ENCODE measurements at places on chromosomes 7 and 10.

GRCh38 chr10:59954296-59954695 is 47.9 kb upstream of the CCDC6 start:
- no peak for DNase-seq

DNA sequence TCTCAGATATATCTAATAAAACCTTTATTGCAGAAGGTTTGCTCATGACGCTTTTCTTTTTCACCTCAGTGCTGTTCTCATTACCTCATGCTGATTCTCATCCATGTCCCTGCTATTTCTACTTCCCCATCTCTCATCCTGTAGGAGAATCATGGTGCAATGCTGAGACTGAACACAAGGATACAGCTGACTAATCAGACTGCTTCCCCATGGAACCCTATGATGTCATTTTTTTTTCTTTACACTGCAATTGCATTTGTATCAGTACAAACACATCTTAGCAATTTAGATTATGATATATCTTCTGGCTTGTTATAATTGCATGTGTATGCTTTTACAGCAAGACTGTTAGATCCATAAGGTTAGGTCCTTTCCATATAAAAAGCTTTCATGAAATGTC is 93.7 kb downstream of the SEMA3A start:
- DNase-seq: no peak

DNA sequence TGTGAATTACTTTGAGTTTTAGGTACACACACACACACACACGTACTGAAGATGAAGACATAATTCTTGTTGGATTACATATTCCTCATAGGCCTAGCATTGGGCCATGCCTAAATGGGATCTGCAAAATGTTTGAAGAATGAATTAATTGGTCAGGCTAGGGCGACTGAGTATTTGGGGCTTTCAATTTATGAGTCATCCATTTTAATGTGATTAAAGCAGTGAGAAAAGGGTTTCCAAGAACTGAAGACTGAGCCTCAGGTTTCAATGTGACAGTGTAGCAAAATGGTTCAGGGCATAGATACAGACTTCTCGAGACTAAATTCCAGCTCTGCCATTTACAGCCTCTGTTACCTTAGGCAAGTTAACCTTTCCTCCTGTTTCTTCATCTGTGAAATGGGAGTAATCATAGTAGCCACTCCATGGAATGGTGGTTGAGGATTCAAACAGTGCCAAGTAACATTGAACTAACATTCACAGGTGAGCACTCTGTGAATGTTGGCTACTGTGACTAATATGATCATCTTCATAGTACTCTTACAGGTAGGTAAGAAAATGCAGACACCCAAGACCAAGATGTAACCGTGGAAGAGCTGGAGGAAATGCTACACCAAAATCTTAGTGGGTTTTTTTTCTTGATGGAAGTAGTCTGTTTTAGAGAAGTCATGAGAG is 7.6 kb downstream of the BPGM start:
- DNase-seq: no peak

- DNase-seq: no peak
Measured at GRCh38 chr10:60820093-60820754, 41.9 kb downstream of the CDK1 start.

GRCh38 chr10:97047083-97047736 is 138.5 kb downstream of the SLIT1 start:
- DNase-seq: no peak

DNA sequence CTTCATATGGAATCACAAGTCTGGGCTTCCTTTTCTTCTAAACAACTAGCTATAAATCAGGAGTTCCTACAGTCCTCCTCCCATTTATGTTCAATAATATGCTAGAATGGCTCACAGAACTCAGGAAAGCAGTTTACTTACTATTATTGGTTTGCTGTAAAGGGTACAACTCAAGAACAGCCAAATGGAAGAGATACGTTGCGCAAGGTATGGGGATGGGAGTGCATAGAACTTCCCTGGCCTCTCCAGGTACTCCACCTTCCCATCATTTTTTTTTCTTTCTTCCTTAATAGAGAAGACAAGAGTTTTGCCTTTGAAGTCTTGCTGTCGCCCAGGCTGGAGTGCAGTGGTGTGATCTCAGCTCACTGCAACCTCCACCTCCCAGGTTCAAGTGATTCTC is 27.1 kb upstream of the SEMA4G start:
- no peak for DNase-seq

DNA sequence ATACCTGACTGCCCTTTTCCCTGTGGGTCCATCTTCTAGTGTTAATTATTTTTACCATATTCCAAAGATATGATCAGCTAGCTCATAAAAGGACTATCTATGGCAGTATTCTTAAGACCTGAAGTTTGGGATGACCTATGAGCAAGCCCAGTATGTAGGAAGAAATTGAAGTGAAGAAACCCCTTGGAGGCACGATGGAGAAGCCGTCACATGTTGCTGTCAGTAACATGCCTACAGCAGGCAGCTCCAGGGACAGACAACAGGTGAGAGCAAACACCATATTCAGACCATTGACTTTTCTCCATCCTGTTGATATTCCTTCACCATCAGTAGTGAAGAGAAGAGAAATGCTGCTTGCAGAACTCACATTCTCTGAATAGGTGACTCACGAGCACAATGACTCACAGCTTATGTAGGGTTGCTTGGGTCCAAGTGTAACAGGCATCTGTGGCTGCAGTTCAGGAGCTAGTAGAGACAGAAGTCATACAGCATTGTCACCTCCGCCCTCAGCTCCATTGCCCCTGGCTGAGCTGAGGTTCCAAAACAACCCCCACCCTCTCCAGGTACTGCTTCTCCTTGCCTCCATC is 8.4 kb upstream of the LYZL2 start:
- DNase-seq: no peak

DNA sequence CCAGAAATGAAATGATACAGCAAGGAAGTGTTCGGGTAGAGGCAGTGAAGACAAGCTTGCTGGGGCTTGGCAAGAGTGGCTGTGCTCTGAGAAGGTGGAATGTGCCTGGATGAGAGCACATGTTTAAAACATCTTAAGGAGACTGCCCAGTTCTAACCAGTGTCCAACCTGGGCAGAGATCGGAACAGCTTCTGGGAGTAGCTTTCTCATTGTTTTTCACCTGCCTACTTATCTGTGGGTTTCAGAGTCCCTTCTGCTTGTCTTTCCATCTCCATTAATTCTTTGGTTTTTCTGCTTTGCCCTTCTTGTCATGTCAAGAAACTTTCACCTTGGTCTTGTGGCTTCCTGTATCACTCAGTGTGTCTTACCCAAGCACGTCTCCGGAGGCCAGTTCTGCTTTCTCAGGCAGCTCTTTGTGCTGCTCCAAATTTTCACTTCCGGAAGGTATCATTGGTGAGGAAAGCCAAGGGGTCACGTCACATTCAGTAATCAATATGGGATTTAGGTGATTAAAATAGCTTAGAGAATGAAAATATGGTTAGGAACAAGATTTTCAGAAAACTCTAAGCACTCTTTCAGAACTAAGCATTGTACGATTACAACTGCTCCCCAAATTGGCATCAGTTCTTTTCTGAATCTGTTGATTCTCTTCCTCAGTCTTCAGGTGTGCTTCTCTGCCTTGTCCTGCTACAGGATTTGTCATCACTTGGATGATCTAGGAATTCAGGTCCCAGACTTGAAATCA is 5.5 kb upstream of the LAMB4 start:
- no peak for DNase-seq

DNA sequence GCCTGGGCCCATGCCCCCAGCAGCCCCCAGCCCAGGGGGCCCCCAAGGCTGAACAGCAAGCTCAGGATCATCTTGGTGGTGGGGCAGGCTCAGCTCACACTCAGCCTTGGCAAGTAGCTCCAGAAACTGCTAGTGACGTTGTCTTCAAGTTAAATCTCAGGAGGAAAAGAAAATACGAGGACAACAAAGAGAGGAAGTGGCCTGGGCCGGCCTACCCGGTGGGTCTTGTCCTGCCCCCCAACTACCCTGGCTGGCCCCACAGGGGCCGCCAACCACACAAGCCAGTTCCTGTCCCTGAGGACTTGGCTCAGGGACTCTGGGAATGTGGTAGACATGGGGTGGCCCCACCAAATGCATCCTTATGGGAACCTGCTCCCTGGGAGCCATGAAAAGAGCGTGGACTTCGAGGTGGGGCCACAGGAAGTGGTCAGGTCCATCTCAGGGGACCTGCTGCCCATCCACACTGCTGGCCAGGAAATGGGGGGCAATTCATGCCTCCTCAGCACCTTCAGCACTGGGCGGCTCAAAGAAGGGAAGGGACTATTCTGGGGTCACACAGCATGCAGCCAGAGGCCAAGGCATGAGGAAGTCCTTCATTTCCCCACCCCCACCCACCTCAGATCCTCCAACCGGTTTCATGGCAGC is at the start of gene MMRN2:
MMRN2 (minus strand) TSS at position 145 of the 645 bp plus-strand sequence; CDS start at position 71, 74 bp downstream.
- DNase-seq: no peak

GRCh38 chr7:144629011-144629410 is 206.8 kb downstream of the TPK1 start:
- DNase-seq: no peak

- DNase-seq: no peak
Measured at GRCh38 chr7:84450772-84451171, 256.2 kb upstream of the SEMA3A start.

GRCh38 chr10:14697281-14697680 is 77.4 kb downstream of the FAM107B start:
- no peak for DNase-seq

DNA sequence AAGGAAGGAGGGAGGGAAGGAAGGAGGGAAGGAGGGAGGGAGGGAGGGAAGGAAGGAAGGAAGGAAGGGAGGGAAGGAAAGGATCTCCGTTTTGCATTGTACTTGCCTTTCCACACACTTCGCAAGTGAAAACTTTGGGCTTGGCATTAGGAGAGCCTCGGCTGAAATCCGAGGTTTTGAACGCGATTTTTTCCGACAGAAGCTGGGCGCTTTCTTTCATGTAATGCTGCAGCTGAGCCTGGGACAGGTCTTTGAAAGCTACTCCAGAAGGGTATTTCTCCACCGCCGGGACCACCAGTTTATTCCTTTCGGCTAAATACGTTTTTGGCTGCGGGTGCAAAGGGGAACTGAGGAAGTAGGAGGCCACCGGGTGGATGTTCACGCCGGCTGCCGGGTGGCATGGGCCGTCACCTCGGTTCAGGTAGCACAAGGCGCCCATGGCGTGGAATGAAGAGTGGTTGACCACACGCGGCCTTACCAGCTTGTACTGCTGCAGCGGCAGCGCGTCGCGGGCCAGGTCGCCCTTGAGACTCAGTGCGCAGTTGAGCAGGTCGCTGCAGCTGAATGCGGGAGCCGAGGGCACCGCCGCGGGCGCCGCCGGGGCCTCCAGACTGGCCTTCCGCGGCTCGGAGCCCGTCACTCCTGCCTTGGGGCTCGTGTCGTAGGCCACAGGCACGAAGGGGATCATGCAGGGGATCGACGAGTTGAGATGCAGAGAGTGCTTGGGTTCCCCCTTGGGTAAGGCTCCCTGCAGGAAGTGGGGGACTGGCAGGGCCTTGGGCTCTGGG is 825 bp downstream of the FEZF1 start:
- DNase-seq: no peak

DNA sequence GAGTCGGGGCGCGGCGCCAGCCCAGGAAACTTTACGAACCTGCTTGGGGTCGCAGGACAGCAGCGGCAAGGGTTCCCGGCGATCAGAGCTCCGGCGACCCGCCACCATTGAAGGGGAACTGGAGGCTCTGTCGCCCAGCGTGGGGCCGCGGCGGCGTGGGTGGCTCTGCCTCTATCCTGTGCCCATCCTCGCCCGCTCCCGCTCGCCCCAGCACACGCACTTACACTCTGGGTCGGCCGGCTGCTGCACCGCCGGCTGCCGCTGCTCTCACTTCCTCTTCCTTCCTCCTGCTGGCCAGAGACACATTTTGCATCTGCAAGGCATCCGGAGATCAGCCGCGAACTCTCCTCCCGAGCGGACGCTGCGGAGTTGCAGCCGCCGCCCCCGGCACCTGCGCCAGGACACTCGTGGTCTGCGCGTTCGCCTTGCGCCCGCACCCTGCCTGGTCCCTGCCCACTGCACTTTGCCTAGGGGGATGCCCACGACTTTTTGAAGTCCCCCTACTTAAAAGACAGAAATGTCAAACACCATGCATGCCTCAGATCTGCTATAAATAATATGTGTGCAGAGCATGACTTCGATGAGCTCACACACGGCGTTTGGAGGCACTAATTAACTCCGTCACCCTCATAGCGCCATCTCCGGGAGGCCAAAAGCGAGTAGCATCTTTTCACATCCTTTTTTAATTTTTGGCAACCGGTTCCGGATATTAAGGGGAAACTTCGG is at the start of gene ELMO1:
ELMO1 (minus strand) TSS at position 229 of the 726 bp plus-strand sequence. CDS start 106,174 bp downstream, outside the sequence.
- DNase-seq: peak; percentile 70

DNA sequence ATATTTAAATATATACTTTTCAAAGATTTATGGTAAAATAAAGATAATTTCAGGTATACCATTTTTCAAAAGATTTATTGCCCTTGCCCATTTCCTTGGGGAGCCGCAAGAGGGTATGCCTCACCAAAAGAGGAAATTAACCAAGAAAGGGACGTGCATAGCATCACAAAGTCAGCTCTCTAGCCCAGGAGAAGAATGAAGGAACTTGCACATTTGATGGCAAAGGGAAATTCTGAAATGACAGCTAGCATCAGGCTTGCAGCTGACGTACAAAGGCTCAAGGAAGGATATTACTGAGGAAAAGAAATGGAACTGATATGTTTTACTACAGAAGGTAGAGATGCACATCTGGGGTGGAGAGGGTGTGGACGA is 93.6 kb upstream of the RSU1 start:
- DNase-seq: no peak

- no peak for DNase-seq
Measured at GRCh38 chr10:129140921-129141885, 325.8 kb upstream of the MGMT start.

GRCh38 chr7:69012149-69012548 is 586.1 kb upstream of the AUTS2 start:
- no peak for DNase-seq

- no peak for DNase-seq
Measured at GRCh38 chr7:12979181-12979580, 291.7 kb downstream of the ARL4A start.

- DNase-seq: no peak
Measured at GRCh38 chr10:127973791-127974311, 66.9 kb downstream of the PTPRE start.

DNA sequence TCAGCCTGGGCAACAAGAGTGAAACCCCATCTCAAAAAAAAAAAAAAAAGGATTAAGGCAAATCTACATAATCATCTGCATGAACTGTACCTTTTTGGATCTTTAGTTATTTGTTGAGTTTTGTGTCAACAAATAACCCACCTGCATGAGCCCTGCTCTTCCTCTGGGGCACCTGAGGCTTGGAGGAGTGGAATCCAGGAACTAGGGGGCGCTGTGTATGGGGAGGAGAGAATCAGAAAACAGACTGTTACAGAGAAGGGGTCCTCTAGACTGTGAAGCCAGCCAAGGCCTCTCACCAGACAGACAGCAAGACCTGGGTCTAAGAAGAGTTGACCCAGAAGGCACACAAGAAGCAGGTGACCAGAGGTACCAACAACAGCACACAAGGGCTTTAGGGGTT is 682.8 kb upstream of the NRP1 start:
- no peak for DNase-seq
